T-cell (primary cell): ENCODE measurements at places on chromosomes 1 and 21. TPM values are rescaled to one million over a fixed set of nuclear protein-coding genes. Genes with fewer than 3 reads are reported as not detected.

DNA sequence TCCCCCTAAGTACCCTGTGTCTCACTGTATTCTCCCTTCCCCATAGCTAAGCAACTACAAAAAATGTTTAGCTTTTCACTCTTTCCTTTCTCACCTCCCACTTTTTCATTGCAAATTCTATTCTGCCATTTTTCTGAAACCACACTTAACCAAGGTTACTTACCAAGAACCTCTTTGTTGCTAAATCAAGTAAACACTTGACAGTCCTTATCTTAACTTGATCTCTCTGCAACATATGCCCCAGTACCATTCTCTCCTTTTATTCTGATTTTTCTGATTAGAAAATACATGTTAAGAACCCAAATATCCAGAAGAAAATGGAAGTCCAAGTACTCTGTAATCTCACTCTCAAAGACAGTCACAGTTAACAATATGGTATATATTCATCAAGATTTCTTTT, 16.0 kb downstream of the EVI5 start:
- no peak for DNase-seq

- DNase-seq: no peak
Measured at GRCh38 chr1:200784576-200784975, 45.9 kb downstream of the CAMSAP2 start.

GRCh38 chr21:42302076-42302650, 13.0 kb downstream of the TFF3 start:
- no peak for DNase-seq

KRTAP19-3 gene
- total RNA-seq: not detected
